Activated T-helper 1 cell treated with anti-CD3 and anti-CD28 coated beads, Interleukin-12 subunit alpha, Interleukin-12 subunit beta, Interleukin-2, Interleukin-4 antibody, amounts not matched to agents 30 ng/mL and 10 ng/mL and 1 ng/mL, durations not matched to agents 14 hours and 24 hours and 36 hours (primary cell): ENCODE measurements at places on chromosomes 1 and 21. TPM values are rescaled to one million over a fixed set of nuclear protein-coding genes. Genes with fewer than 3 reads are reported as not detected.

FBXO44 gene
- 22.0 and 24.2 TPM in 2 replicates for total RNA-seq

OR2L8 gene
- 0.21 TPM in 1 of 2 replicates, not detected in the other for total RNA-seq

TOR1AIP2 gene
- 61.0 and 62.6 TPM in 2 replicates for total RNA-seq

MRPS21 gene
- 81.4 and 85.2 TPM in 2 replicates for total RNA-seq

S100A9 gene
- total RNA-seq, result not detected in 2 replicates

HPDL gene
- total RNA-seq, result 31.0 and 34.8 TPM in 2 replicates

FAM72D gene
- 7.8 and 8.7 TPM in 2 replicates for total RNA-seq

KPNA6 gene
- 76.7 and 78.6 TPM in 2 replicates for total RNA-seq

ASTN1 gene
- total RNA-seq, result not detected in 2 replicates

- no peaks in the 10 kb centered on the region for H3K4me1 ChIP-seq
- H3K36me3 ChIP-seq, result no peaks in the 10 kb centered on the region
- H3K4me3 ChIP-seq, result no peak overlapping the region
- DNase-seq, result no peak
- no peak overlapping the region for H3K27ac ChIP-seq
Observed at GRCh38 chr1:172497230-172497629, 35.7 kb upstream of the SUCO start.

- peaks cover 10% of the 10 kb centered on the region for H3K4me1 ChIP-seq
- no peak overlapping the region for H3K4me3 ChIP-seq
- H3K27me3 ChIP-seq, result peaks cover 67% of the 10 kb centered on the region
- peaks cover under 1% of the 10 kb centered on the region for H3K36me3 ChIP-seq
- no peak overlapping the region for H3K27ac ChIP-seq
- DNase-seq, result no peak
Observed at GRCh38 chr21:33018707-33019465, 6.8 kb upstream of the OLIG2 start.

DNA sequence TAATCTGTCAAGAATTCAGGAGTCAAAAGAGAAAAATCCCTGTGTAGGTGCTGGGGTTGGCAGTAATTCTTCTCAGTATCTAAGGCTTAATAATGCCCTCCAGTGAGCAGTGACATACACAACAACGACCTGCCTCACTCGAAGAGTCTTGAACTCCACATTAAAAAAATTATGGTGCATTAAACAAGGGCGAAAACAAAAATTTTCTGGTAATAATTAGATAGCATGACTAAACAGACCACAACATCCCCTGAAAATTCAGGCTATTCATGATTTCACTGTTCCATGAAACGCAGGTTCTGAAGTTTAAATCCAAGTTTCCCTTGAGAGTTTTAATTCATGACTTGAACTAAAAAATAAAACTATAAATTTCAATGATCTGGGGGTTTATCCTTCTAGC, 5.1 kb downstream of the SRSF4 start:
- no peak for DNase-seq
- no peak overlapping the region for H3K27ac ChIP-seq
- H3K4me3 ChIP-seq, result no peak overlapping the region
- H3K27me3 ChIP-seq, result no peaks in the 10 kb centered on the region

DNA sequence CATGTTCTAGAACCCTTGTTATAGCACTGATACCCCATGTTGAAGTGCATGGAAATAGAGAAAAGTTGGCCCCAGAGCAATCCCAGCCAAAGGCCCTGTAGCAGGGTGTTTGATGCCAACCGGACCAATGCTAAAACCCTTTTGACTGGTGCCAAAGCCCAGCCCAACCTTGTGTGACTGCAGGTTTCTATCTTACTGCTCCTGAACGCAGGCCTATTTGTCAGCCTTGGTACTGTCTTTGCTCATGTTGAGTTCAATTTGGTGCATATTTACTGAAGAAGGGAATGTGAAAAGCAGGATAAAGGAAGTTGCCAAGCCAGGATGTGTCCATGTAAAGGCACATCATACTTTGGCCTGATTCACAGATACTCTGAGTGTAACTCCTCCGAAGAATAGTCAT, 51.7 kb upstream of the NFASC start:
- no peak overlapping the region for H3K4me3 ChIP-seq
- no peak overlapping the region for H3K27ac ChIP-seq
- DNase-seq, result no peak
- H3K27me3 ChIP-seq, result peaks cover 14% of the 10 kb centered on the region
- no peaks in the 10 kb centered on the region for H3K36me3 ChIP-seq

DNA sequence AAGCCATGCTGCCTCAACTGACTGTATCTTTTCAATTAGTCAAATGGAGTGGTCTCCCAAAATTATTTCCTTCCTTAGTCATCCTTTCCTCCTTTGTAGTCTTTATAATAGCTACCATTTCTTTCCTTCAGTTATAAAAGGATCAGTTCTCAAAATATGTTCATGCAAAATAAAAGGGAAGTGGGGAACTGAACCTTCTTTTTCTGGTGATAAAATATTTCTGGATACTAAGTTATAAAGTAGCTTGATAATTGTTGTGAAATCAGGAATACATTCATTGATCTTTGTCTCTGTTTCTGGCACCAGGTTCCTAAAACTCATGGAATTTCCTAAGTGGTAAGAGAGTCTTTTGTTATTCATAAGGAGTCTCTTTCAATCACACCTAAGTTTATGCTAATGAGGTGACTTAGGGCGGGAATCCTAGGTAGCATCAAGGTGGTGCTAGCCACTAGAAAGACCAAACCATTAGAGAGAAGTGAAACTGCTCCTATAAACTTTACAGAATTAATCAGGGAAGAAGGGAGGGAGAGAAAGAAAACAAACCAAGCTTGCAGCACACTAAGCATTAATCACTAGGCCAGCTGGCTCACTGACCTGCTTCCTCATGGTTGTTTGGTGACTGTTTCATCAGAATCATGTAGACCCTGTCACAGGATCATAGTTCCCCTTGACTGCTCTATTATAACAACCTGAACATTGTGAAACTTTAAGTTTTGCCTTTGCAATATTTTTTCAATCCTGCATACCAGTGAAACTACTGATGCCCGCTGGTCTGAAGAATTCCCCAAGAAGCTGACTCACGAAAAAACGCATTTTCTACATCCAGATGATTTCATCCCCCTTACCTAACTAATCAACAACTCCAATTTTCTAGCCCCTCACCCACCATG, 161.6 kb upstream of the PTBP2 start:
- no peaks in the 10 kb centered on the region for H3K36me3 ChIP-seq
- H3K4me1 ChIP-seq, result no peaks in the 10 kb centered on the region
- DNase-seq, result no peak
- H3K27ac ChIP-seq, result no peak overlapping the region
- no peak overlapping the region for H3K4me3 ChIP-seq

GRCh38 chr1:30286241-30286987, 437.0 kb downstream of the MATN1 start:
- no peak for DNase-seq
- H3K4me1 ChIP-seq, result peaks cover 21% of the 10 kb centered on the region
- no peak overlapping the region for H3K4me3 ChIP-seq
- peaks cover 5% of the 10 kb centered on the region for H3K27me3 ChIP-seq
- no peaks in the 10 kb centered on the region for H3K36me3 ChIP-seq
- H3K27ac ChIP-seq, result no peak overlapping the region

DNA sequence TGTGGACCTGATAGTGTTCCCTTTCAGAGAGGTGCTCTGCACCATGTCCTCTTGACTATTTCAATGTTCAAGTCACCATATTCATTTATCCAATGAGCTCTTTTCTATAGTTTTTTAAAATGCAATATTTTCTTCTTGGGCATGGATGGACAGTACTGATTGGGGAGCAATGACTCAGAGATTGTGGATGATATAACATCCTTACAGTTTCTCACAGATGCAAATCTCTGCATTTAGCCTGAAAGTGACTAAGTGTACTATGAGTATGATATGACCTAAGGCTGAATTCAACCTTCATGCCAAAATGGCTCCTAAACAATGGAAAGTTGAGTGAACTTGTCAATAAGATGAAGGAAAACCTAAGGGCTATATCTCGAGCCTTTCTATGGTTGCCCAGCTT, 36.5 kb downstream of the C4BPA start:
- H3K36me3 ChIP-seq, result no peaks in the 10 kb centered on the region
- no peak overlapping the region for H3K27ac ChIP-seq
- no peaks in the 10 kb centered on the region for H3K4me1 ChIP-seq
- no peak for DNase-seq
- no peaks in the 10 kb centered on the region for H3K27me3 ChIP-seq
- no peak overlapping the region for H3K4me3 ChIP-seq

GRCh38 chr1:234435620-234436019, 43.4 kb downstream of the TARBP1 start:
- peaks cover 13% of the 10 kb centered on the region for H3K4me1 ChIP-seq
- no peak for DNase-seq
- H3K27me3 ChIP-seq, result no peaks in the 10 kb centered on the region
- H3K36me3 ChIP-seq, result peaks cover 54% of the 10 kb centered on the region
- no peak overlapping the region for H3K27ac ChIP-seq

DNA sequence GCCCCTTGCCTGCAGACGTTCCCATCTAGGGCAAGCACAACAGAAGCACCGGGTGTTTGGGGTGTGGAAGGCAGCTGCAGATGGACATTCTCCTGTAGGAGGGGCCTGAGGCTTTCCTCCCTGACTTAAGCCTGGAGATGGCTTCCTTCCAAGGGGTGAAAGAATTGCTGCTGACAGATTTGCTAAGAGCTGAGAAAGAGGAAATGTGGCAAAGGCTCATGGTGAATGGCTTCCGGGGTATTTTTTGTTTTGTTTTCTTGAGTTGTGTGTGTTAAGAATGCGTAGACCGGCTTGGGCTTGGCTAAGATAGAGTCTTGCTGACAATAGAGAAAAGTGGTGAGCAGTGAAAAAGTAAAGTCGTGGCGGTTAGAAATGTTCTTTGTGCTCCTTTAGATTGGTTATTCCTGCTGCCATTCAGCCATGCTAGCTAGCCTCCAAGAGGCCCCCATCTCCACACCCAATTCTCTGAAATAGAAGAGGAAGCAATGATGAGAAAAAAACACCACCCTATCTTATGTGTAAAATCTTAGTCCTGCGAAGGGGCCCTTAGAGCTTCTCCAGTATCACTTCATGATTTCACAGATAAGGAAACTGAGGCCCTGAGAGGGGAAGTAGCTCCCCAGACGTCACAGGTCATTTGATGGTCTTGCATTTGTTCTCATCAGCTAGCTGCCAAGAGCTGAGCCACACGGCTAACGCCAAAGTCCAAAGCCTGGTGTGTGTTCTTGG, 36.9 kb downstream of the EIF2D start:
- H3K27ac ChIP-seq, result peak overlapping the region; percentile 100
- peaks cover 69% of the 10 kb centered on the region for H3K36me3 ChIP-seq
- DNase-seq, result peak; percentile 64
- H3K27me3 ChIP-seq, result no peaks in the 10 kb centered on the region
- peak overlapping the region; percentile 70 for H3K4me3 ChIP-seq

- peaks cover 8% of the 10 kb centered on the region for H3K27me3 ChIP-seq
- H3K4me3 ChIP-seq, result no peak overlapping the region
- no peaks in the 10 kb centered on the region for H3K4me1 ChIP-seq
- H3K36me3 ChIP-seq, result no peaks in the 10 kb centered on the region
- no peak for DNase-seq
- no peak overlapping the region for H3K27ac ChIP-seq
Observed at GRCh38 chr21:38203229-38203628, 53.6 kb upstream of the KCNJ15 start.
